Activated CD8-positive, alpha-beta memory T cell treated with anti-CD3 and anti-CD28 coated beads for 4 hours (primary cell): ENCODE measurements at places on chromosomes 2 and 18.

GRCh38 chr2:168189835-168190569, 57.4 kb downstream of the STK39 start:
- DNase-seq: no peak

GRCh38 chr2:46873604-46874068, 42.0 kb downstream of the MCFD2 start:
- DNase-seq: no peak

DNA sequence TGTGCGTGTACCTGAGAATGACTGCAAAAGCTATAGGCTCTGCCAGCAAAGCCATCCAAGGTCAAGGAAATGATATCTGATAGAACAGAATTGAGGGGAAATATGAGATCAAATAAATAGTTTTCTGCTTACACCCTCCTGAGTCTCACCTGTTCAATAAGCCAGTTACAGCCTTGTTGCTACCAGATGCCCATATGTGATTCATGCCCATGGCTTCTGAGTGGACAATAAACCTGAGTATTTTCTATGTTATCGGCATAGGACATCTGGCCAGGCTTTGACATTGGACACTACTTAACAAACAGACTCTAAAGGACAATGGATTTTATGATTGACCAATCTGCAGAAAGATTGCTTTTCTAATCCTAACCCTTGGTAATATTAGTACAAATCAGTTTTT, 297.9 kb downstream of the LRATD1 start:
- DNase-seq: no peak

DNA sequence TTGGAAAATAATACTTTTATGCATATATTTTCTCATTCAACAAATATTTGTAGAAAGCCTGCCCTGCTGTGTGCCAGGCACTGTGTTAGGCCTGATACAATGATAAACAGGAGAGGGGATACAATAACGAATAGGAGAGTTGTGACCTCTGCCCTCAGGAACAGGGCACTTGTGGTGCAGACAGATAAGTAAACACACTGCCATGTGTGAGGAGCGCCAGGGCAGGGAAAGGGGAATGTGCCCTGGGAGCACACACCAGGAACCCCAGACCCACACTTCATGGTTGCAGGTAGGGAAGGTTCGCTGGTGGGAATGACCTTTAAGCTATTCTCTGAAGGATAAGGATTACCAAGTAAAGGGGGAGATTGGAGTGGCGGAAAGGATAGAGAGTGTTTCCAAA, 42.2 kb upstream of the DSC1 start:
- no peak for DNase-seq

GRCh38 chr2:217870528-217871011, 132.2 kb downstream of the TNS1 start:
- DNase-seq: no peak

- DNase-seq: no peak
Measured at GRCh38 chr2:195848119-195848899, 191.3 kb downstream of the SLC39A10 start.

GRCh38 chr2:24182507-24182906, 7.7 kb downstream of the FAM228A start:
- no peak for DNase-seq
